ENCODE measurements at places on chromosomes 4 and X.

GRCh38 chr4:146244496-146244895, 30.2 kb downstream of the REELD1 start:
- no peak for DNase-seq

DNA sequence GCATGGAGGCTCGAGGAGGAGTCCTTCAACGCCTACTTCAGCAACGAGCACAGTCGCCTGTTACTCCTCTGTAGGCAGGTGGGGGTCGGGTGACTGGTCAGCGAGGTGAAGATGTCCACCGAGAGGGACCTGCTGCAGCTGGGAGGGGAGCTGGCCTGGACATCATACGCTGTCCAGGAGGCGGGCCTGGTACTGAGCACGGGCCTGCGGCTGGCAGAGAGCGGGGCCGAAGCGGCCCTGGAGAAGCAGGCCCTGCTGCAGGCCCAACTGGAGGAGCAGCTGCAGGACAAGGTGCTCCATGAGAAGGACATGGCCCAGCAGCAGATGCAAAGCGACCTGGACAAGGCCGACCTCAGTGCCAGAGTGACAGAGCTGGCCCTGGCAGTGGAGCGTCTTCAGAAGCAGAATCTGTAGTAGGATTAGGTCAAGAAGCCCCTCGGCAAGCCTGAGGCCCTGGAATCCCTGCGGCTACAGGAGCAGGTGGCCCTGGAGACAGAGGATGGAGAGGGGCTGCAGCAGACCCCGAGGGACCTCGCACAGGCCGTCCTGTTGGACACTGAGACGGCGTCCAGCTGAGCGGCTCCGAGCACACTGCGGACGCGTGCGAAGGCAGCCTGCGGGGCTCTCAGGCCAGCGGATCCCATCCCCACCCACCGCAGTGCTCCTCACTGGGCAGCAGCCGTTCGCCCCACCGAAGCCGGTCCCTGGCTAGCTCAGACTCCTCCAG, 11.9 kb downstream of the SMIM10L2A start:
- no peak for DNase-seq

- no peak for DNase-seq
Observed at GRCh38 chr4:11426003-11426402, 2.7 kb downstream of the HS3ST1 start.

- DNase-seq, result no peak
Observed at GRCh38 chrX:150547375-150548115, 20.9 kb upstream of the MTM1 start.

DNA sequence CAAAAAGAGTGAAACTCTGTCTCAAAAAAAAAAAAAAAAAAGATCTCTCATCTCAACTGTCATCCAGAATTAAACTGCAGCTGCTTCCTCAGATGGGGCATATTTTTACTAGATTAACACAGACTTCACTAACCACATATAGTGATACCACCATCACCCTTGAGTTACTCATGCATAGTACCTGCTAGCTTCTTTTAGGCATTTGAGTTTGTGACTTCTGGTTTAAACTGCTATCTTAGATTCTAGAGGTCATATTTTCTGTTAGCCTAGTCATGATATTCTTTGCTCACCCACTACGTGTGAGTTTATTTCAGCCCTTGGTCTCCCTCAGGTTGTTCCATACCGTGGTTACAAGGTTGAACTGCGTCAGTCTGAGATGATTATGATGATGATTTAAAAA, 154.9 kb upstream of the BMP3 start:
- no peak for DNase-seq
